COLO829 (cell line): ENCODE measurements at places on chromosomes 1 and 21.

DNA sequence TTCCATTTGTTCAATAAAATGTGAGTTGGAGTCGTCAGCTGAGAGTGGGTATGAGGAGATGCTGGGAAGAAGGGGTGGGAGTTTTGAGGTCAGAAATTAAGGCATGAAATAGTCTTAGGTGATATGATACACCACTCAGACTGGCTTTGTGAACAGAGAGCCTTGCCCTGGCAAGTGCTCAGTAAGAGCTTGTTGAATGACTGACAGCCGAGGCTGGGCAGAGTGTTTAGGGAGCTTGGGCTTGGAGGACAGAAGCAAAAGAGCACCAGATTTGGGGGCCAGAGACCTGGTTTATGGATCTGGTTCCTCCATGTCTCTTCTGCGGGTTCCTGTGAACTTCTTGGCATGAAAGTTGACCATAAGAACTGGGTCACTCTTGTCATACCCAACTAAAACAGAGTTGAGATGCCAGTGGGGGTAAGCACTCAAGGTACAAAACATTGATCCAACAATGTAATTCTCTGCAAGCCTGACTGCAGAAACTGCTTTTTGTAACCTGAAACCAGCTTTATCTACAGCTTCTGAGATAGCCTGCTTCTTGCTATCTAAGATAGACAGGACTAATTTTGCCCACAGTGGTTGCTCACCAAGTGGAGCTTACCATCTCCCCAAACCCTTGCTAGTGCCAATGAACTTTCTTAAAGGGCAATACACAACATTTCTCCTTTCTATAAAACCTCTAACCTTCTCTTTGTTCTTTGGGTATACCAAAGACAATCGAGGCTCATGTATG is 126.4 kb downstream of the TENT5C start:
- no peak for DNase-seq

GRCh38 chr21:44436111-44436611 is 19.1 kb upstream of the LRRC3 start:
- no peak for DNase-seq

GRCh38 chr1:72911656-72912055 is 629.3 kb upstream of the NEGR1 start:
- no peak for DNase-seq

- DNase-seq: peak; percentile 95
Observed at GRCh38 chr1:225454733-225455132, 26.9 kb upstream of the LBR start.

GRCh38 chr1:164337885-164338284 is 221.1 kb upstream of the PBX1 start:
- no peak for DNase-seq

DNA sequence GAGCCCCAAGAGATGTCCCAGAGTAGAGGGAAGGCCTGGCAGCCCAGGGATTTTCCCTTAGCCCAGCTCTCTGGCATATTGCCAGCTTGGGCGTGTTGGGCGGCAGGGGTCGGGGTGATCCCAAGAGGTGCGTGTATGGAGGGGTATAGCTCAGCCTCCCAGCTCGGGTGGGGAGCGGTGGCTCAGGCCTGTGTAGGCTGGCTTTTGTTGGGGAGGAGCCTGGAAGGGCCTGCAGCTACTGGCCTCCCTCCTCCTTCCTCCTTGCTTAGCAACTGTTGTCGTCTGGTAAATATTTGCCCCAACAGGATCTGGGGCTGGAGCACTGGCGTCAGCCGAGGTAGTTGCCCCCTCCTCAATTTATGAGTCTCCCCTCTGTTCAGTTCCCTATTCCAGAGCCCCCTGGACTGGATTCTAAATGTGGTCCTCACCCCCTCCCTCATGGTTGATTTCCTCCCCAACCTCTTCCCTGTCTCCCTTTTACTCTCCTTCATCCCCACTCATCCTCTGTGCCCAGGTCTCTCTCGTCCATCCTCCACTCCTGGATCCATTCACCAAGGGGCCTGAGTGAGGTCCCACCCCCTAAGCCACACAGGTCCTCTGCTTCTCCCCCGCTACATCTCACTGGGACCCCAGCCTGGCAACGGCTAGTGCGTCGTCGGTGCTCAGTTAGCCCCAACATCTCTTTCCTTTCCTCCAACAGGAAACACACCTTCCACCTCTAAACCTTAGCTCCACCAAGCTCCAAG is 10.3 kb upstream of the LMNA start:
- peak; percentile 86 for DNase-seq

DNA sequence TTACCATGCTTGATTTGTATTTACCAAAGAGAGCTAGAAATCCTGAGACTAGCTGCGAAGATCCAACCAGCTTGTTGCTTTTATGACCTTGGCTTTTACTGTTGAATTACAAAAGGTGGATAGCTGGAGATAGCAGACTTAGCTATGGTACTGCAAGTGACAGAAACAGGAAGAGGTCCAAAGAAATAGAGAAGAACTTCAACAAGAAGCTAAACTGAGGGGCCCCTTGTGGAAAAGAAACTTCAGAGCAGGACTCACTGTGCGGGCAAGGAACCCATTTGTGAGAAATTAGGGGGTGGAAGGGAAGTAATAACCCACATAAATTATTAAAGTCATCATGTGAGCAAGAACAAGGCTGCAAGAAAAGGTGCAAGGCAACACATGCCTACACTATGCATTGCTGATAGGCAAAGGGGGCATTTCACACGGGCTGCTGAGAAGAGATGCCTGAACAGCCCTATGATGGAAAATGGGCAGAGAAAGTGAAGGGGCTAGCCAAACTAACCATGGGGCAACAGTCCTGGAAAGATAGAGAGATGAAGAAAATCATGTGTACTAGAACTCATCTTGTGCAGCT is 116.6 kb upstream of the PRDX6 start:
- DNase-seq: no peak

DNA sequence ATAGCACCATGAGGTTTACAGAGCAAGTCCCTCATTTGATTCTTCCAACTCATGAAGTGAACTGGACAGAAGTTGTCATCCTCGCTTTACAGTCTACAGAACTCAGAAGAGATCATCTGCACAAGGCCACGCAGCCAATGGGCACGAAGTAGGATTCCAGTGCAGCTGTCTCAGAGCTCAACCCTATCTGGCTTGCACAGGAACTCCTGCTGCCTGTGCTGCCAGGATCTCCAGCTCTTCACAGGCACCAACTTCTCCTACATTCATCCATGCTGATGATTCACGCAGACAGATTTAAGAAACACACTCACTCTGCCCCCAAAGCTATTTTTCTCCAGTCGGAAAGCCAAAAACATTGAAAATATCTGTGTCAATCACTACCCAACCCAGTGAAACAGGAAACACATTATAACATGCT is 157.0 kb downstream of the RERE start:
- DNase-seq: no peak

DNA sequence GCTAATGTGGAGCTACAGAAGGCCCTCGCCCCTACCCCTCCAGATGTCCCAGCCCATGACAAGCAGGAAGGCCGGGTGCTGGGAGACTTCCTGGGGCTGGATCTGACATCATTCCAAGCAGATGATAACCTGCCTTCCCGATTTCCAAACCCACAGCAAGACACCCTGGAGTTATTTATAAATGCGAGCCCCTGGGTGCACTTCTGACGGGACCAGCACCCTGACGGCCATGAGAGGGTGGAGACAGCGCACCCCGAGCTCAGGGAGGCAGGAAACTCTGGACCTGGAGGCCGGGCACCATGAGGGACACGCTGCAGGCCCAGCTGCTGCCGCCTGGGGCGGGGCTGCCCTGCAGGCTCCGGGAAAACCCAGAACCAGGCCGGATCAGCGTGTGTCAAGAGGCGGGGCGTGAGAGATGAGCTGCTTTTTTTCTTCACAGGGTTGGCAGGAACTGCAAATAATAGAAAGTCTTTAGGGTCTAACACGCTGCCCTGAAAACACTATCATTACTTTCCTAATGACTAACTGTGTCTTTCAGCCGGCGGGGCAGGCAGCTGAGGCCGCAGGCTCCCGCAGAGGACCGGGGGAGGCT is 2.5 kb upstream of the PCBP3 start:
- DNase-seq: no peak

GRCh38 chr1:47940326-47940725 is 56.9 kb downstream of the TRABD2B start:
- no peak for DNase-seq

DNA sequence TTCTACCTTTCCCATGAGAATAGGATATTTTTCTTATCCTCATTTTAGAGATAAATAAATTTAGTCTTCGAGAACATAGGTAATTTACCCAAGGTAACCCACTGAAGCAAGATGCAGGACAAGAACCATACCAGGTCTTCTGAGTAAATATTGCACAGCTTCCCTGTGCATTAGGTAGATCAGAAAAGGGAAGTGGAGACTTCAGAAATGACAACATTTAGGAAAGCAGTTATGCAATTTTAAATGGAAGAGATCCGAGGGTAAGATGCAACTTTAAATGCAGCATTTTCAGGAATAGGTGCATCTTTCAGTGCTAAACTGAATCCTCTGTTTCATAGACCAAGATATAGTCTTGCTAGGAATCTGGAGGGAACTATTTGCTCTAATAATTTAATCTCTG is 206.4 kb upstream of the SGIP1 start:
- DNase-seq: no peak

DNA sequence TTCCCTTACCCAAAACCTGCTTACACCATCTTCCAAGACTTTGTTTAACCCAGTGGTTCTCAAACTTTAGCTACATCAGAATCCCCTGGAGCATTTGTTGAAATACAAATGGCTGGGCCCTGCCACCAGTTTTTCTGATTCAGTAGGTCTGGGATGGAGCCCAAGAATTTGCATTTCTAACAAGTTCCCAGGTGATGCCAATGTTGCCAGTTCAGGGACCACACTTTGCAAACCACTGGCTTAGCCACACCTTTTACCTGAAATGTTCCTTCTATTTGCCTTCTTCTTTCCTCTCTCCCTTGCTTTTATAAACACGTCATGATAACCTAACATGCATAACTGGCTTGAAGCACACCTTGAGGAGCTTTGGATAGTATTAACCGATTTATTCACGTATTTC is 16.1 kb upstream of the FCAMR start:
- no peak for DNase-seq

DNA sequence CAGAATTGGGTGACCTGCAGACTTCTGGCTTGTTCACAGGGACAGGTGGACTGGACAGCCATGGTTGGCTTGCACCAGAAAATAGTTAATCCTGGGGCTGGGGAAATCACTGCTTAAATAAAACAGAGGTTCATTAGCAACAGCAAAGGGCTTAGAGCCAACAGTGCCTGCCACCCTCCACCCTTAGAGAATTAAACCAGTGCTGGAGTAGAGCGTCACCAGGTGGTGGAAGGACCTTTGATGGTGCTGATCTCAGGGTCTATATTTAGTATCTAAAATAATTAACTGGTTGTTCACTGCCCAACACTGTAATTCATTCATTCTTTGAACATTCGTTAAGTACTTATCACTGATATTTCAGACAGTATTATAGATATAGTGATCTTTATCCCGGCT is 34.7 kb upstream of the PDE9A start:
- DNase-seq: no peak

- DNase-seq: no peak
Observed at GRCh38 chr1:152761609-152762213, 3.9 kb downstream of the KPRP start.

- DNase-seq: no peak
Observed at GRCh38 chr1:21933397-21934248, 3.5 kb downstream of the HSPG2 start.
